ENCODE measurements at places on chromosomes 6 and 20.

GRCh38 chr20:14434384-14435136 is 97.1 kb upstream of the FLRT3 start:
- DNase-seq = no peak

DNA sequence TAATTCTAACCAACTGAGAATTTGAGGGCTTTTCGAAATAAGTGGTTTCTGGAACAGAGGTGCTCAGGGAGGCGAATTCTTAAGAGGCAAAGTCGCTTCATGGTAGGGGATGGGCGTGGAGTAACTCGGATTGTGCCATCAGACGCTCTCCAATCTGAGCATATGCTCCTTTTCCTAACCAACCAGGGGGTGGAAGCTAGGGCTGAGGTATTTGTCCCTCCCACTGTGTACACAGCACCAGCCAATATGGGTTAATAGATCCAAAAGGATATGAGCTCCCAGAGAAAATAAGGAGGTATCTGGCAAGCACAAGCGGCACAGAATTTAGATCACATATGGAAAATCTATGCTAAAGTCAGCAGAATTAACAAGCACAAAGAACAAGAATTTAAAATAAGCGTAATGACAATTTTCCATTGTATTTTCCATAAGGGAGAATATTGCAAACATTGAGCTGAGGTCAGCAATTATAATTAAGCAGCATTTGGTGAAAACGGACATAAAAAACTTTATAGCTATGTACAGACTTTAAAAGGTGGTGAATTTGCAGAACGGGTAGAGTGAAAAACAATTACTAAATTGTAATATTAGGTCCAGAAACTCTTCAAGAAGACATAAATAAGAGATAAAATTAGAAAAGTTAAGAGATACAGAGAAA is 55.0 kb upstream of the PHACTR1 start:
- no peak for DNase-seq

GRCh38 chr6:169972736-169973135 is 221.3 kb downstream of the ERMARD start:
- no peak for DNase-seq

- DNase-seq = no peak
These were observed 5.0 kb upstream of the HSPA12B start for GRCh38 chr20:3727401-3728021.

- no peak for DNase-seq
These were observed 5.4 kb upstream of the PLAGL1 start for GRCh38 chr6:144013486-144013909.

DNA sequence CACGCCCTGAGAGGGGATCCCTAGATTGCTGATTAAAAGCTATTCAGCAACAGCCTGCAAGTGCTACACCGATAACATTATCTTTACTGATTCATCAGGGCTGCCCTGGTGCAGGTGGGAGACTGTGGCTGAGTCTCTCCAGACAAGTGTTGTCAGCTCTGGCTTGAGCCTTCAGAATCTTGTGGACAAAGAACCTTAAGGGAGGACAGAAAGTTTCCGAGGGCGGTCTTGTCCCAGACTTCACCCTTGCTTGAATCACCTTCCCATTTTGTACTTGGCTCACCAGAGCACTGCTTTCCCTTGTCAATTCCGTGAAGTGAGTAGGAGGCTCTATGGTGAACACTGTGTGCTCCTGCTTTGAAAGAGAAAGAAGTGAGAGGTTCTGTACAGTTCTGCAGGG is 88.6 kb upstream of the PCSK2 start:
- DNase-seq = no peak

DNA sequence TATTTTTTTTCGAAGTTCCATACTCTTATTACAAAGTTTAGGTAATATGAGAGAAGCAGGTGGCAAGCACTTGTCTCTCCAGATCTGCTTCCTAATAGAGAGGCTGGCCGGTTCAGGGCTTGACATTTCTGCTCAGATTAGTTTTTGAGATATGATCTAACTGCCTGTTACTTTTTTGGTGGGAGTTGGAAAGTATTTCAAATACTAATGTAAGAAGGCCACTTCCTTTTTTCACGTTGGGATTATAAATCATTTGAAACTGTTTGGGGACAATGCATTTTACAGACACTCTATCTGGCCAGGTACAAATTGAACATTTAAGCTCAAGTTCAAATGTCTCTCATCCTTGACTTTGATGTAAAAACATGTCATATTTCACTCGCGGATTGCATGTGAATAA is 222.1 kb upstream of the SULF2 start:
- DNase-seq = no peak

DNA sequence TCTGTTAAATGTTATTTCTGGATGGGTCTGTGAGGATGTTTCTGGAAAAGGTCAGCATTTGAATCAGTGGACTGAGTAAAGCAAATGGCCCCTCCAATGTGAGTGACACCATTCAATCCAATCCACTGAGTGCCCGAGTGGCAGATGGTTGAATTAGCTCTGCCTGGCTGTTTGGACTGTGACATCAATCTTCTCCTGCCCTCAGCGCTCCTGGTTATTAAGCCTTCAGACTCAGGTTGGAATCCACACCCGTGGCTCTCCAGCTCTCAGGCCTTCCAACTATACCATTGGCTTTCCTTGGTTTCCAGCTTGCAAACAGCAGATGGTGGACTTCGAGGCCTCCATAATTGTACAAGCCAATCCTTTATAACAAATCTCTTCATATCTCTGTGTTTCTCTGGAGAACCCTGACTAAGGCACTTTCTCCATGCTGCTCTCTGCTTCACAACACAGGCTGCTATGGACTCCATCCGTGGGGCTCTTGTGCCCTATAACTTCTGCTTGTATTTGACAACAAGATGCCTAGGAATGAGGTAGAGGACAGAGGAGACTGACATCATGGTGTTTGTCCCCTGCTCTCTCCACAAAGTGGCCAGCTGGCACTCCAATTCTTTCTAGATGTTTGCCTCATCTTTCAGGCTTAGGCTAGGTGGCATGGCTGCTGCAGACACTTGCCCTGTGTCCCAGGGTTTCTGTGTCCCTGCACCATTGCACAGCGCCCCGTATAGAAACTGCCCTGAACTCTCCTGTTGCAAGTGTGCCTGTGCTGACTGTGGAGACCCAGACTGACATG is 4.8 kb upstream of the CSTL1 start:
- no peak for DNase-seq

GRCh38 chr6:85463621-85464259 is 13.9 kb downstream of the NT5E start:
- no peak for DNase-seq

DNA sequence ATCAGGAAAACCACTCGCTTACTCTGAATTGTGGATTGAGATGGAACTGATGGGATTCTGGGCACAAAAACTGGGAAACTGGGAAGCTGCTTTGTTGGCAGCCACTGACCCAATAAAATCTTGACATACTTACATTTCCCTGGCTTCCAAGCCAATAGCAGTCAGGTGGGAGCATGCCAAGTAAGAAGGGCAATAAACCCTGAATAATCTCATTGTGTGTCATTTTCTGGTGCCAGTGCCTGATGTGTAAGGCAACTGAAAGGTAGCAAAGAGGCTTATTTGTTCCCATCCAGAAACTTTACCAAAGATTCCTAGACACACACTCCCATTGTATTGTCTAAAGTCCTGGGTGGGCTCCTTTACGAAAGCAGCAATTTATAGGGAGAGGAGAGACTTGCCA is 93.2 kb downstream of the TBX18 start:
- no peak for DNase-seq

- DNase-seq = no peak
These were observed 111.4 kb downstream of the PLEKHG1 start for GRCh38 chr6:150711061-150711460.

GRCh38 chr20:56151834-56152233 is 96.7 kb upstream of the MC3R start:
- no peak for DNase-seq

Measured in epithelial cell of proximal tubule (primary cell).